Stimulated activated CD8-positive, alpha-beta memory T cell treated with anti-CD3 and anti-CD28 coated beads, Interleukin-2, amount 100 ng/mL, for 1 hour (primary cell): ENCODE measurements at places on chromosomes 1 and 21.

DNA sequence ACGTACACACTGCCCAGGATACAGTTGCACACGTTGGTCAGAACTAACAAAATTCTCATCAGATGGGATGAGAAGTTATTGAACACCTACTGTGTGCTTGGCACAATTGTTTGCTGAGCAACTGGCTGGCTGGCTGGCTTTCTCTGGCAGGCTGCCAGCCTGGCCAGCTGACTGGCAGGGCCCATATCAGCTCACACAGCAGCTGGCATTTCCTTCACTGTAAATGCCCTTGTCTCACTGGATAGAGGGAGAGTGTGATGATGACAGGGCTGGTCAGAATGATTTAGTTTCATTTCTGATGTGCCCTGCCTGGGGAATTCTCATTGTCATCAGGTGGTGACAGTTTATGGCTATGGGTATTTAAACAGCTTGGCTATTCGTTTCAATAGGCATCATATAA is 15.8 kb downstream of the CAMK2N1 start:
- DNase-seq = no peak

- DNase-seq = no peak
Observed at GRCh38 chr21:36436829-36437744, 42.8 kb downstream of the CLDN14 start.

DNA sequence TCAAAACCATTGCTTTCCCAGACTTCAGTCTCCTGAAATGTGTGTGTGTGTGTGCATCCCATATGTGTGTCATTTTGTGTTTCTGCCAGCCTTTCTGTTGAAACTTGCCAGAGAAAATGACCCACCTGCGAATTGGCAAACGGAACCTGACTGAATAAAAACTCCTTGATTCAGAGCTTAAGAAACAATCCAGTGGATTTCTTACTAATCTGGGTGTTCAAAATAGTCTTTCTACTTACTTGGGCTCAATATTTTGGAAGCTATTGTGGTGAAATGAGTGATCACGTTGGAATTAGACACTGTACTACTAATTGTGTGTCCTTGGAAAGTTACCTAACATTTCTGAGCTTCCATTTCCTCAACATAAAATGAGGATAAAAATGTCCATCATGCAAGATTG is 138.9 kb upstream of the ERG start:
- DNase-seq = no peak

DNA sequence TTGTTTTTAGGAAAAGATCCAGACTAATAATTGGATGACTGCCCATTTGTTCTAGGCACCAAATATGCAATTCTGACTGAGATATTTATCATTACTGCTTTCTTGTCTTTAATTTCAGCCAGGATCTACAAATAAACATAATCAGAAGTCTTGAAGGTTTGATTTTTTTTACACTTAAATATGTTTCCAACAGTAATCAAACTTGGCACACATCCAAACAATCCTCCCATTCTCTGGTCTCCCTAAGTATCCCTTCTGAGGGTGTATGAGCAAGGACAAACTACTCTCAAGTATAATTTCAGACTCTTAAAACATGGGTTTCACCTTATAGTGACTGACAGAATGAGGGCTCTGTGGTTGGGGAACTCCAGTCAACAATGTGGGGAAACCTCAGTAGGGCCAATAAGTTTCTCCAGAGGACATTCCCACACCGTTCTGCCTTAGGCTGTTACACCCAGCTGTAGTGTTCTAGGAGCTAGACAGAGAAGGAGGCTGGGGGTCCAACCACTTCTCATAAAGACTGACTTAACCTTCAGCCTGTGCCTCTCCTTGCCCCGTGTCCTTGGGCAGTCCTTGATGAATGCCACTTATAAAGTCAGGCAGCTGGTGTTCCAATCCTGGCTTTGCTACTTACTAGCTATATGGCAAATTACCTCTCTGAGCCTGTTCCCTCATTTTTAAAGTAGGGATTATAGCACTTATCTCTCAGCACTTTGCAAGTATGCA is 1.5 kb upstream of the PALMD start:
- DNase-seq = no peak

GRCh38 chr1:1671365-1672119 is 12.7 kb upstream of the CDK11B start:
- no peak for DNase-seq

- no peak for DNase-seq
Observed at GRCh38 chr1:33460947-33461629, 11.4 kb upstream of the ZSCAN20 start.

GRCh38 chr1:62337706-62338631 is 18.7 kb upstream of the KANK4 start:
- no peak for DNase-seq
